ENCODE measurements at places on chromosomes 7 and 10.
A peak's percentile ranks its signal among the peaks of the same experiment; 100 is the strongest.

DNA sequence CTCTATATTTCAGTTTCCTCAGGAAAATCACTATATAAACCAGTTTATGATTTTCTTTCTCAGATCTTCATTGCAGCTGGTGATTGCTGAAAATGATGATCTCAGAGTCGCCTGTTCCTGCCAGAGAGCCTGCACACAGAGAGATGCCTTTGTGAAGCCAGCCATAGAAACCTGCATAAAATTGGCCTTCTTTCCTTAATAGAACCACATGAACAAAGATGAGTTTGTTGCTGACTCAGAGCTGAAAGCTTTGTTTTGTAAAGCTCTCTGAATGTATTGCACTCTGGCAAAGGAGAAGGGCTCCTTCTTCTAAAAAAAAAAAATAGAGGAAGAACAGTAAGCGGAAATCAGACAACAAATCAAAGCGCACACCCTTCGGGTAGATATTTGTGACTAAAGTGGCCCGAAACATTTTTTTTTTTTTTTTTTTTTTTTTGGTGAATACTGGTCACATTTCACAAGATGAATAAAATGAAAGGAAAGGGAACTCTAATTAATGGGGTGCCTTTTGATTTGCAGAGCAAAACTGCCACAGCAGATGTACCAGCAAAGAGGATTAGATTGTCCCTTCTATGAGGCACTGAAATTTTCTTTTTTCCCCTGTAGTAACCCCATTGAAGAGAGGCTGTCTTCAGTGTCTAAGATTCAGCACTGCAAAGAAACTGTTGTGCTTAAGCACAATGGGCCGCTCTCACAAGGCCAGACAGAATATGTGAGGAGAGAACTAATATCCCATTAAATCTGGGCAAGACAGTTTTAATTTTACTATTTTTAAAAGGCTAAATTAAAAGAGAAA lies 75.1 kb upstream of the PTPRZ1 start:
- no peak for DNase-seq

- no peak for DNase-seq
Measured at GRCh38 chr7:99910976-99911375, 8.4 kb downstream of the TRIM4 start.

- DNase-seq: no peak
Measured at GRCh38 chr7:90610105-90610504, 14.0 kb downstream of the CDK14 start.

DNA sequence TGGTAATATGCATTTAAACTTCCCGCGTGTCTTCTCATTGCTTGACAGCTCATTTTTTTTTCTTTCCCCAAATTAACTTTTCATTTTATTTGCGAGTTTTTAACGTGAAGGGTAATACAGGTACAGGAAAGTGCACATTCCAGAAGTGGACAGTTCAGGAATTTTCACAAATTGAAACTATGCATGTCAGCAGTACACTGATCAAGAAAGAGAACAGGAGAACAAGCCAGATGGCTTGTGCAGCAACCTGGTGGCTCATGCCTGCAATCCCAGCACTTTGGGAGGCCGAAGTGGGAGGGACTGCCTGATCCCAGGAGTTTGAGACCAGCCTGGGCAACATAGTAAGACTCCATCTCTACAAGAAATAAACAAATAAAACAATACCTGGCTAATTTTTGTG lies 28.5 kb downstream of the ARL5B start:
- DNase-seq: no peak

GRCh38 chr7:142535123-142535779 lies 214.0 kb upstream of the PRSS1 start:
- no peak for DNase-seq

- DNase-seq: no peak
Measured at GRCh38 chr7:145394126-145394525, 558.3 kb upstream of the TPK1 start.

DNA sequence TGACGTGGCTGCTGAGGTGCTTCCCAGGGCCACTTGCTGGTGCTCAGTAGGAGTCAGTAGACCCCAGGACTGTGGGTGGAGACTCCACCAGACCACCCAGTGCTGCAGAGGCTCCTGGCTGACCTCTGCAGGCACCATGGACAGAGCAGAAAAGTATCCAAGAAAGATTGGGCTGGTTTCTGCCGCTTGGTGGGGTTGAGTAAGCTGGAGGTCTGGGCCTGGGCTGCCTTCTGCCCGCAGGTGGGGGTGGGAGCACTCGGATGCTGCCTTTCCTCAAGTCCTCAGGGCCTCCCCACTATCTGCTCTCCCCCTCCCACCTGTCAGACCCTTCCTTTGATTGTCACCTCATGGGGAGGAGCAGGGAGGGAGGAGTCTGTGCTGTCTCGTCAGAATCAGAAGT lies 91.6 kb downstream of the WDR37 start:
- DNase-seq: peak; percentile 23

GRCh38 chr7:25831831-25832411 lies 320.1 kb upstream of the NFE2L3 start:
- no peak for DNase-seq

- no peak for DNase-seq
Measured at GRCh38 chr10:46240684-46241565, 45.9 kb upstream of the ANTXRL start.

DNA sequence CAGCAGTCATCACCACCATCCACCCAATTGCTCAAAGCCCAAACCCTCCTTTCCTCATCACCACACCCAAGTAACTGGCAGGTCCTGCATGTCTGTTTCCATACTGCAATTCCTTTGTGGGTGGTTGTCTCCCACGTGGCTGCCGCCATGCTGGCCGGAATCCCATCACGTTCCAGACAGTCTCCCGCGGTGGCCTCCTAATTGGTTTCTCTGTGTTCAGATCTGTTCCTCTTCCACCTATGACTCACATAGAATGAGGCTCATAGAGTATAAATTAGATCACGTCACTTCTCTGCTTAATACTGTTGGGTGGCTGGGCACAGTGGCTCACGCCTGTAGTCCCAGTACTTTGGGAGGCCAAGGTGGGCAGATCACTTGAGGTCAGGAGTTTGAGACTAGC lies 813.0 kb downstream of the TYW1 start:
- no peak for DNase-seq

GRCh38 chr7:3648276-3648675 lies 347.2 kb downstream of the SDK1 start:
- no peak for DNase-seq

DNA sequence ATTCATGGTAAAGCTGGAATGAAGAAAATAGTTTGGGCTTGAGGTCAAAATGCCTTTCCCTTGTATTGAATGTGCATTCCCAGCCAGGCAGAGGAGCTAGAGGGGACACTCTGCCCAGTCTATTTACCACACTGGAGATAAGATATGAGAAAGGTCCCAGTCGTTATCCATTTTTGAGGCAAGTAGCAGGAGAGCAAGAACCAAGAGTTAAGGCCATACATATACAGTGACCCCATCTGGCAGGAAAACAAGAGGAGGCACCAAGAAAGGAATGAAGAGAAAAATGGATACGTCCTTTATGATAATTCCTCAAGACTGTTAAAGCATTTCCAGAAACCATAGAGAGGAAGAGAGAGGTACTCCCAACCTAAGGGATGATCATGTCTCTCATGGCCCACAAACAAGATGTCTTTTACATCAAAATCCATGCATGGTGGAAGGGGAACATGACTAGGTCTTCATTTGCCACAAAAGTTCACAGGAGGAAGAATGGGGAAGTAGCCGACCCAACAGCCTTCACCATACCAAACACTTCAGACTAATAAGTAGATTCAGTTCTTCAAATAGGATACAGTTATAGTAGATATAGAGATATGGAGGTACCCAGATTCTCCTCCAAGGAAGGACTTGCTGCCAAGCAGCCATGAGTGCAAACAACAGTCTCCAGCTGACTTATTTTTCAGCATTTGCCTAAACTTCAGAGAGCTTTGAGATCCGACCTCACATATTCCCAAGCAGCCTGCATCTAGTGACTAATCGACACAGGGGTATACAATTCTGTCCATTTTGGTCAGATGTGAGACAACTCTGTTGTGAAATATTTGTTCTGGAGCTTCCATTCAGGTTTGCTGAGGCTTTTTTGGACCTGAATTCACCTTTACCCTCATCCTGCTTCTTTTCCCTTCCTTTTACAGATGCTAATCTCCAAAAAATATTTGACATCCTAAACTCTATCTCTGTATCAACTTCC lies 61.1 kb upstream of the CCDC71L start:
- no peak for DNase-seq

DNA sequence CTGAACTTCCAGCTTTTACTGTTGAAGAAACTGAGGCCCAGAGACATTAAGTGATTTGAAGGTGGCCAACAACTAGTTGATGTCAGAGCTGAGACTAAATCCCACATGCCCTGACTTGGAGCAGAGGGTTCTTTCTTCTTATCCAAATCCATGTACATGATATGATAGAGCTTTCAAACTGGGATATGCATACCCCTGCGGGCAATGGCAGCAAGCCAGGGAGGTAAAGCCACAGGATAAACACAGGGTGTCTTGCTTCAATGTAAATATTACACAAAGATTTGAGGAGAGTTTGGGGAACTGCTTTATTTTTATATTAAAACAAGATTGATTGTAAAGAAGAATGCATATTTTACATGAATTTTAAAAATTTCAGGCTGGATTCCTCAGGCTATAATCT lies 2.3 kb upstream of the LRRC72 start:
- no peak for DNase-seq

- DNase-seq: no peak
Measured at GRCh38 chr7:2209146-2209960, 23.4 kb downstream of the MAD1L1 start.

DNA sequence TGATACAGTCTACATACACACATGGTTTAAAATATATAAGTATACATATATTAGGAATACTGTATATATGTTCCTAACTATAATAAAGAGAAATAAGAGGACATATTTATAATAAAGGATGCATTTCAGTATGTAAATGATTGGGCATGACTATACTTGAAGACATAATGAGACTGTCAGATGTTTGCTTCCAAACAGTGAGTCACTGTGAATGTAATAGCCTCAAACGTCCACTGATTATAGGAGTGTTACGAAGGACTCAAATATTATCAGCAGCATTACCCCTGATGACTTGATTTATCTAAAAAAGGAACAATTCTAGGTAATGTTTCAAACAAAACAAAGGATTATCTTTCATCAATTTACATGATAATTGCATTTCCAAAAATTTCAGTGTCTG lies 39.9 kb upstream of the NRBF2 start:
- DNase-seq: no peak

GRCh38 chr10:37733822-37734221 lies 123.6 kb downstream of the ZNF248 start:
- no peak for DNase-seq

DNA sequence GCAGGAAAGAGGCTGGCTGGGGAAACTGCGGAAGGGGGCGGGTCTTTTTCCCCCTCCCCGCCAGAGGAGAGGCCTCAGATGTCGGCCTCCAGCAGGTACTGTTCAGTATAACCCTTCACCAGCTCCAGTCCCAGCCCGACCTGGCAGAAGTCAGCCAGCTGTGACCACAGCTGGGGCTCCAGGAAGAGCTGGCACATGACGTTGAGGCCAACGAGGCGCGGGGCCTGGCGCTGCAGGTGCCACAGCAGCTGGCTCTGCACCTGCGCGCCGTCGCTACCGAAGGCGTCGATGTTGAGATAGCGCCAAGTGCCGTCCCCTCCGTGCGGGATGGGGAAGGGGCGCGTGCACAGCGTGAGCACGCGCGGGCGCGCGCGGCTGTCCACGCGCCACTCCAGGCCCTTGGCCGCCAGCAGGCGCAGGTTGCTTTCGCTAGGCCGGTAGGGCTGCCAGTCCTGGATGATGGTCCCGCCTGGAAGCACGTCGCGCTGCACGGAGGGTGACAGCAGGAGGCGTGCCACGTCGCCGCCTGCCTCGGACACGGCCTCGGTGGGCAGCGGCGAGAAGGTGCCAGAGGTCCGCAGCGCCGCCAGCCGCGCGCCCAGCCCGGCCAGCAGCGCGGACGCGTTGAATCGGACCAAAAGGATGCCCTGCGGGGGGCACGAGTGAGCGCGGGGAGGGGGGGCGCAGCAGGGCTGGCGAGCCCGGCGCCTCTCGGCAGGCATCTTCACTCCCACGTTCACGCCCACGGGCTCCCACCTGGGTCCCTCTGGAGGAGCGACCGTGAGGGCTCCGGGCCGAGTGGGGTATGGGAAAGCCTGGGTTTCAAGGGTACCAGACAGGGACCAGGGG lies 6.9 kb upstream of the VGF start:
- DNase-seq: no peak

DNA sequence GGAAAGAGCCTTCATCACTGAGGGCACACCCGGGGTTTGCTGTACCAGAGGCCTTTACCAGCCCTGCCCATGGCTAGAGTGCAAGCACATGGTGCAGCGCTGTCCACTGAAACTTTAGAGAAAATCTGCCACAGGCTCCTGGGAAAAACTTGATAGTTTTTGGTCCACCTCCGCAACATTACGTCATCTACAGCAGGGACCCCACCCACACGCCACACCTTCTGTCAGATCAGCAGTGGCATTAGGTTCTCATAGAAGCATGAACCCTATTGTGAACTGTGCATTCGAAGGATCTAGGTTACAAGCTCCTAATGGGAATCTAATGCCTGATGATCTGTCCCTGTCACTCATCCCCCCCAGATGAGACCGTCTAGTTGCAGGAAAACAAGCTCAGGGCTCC lies 2.5 kb upstream of the ODAD2 start:
- DNase-seq: no peak

DNA sequence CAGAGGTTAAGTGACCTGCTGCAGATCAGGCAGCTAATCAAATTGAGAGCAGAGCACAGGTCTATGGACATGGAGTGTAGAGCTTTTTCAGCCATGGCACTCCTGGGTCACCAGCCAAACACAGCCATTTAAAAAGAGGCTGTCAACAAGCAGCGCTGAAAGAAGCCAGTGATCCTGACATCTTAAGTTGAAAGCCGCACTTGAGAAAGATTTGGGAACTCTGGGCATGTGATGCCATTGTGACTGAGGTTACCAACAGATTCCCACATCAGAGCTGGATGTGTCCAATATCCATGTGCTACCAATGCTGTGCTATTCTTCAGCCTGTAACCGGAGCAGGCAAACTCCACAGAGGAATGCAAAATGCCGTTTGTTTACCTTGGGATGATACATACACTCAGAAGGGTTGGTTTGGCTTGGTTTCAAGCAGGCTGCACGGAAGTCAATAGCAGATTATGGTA lies 56.2 kb upstream of the ABLIM1 start:
- DNase-seq: no peak

DNA sequence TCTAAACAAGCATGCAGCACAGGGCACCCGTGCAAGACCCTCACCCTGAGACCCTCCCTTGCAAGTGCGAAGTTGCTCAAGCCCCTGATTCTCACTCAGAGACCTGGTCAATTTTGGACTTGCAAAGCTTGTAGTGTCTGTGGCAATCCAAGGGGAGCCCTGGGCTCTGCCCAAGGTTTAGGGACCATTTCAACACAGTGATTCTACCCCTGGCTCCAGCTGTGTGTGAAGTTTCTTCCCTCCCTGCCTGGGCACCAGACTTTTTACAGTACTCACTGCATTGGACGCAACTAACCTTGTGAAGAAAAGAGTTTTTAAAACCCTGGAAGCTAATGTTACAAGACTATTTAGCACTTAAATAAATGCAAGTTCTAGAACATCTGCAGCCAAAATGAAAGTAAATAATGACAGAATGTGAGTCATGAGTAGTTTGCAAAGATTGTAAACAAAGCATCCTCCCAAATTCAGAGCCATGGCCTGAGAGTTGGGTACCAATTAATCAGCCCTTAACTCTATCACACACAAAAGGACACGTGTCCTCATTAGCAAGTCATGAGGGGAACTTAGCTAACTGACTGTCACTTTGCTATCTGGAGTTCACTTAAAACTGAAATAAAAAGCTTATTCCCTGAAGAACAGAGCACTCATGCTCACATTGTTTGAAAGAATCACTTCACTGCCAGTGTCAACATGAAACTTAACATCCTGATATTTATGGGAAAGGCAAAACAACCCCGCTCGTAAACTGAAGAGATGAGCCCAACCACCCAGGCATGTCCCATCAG lies 48.1 kb downstream of the RGS10 start:
- DNase-seq: no peak
